ENCODE measurements at places on chromosomes 1 and 21. TPM values are rescaled to one million over a fixed set of nuclear protein-coding genes. Genes with fewer than 3 reads are reported as not detected.

DNA sequence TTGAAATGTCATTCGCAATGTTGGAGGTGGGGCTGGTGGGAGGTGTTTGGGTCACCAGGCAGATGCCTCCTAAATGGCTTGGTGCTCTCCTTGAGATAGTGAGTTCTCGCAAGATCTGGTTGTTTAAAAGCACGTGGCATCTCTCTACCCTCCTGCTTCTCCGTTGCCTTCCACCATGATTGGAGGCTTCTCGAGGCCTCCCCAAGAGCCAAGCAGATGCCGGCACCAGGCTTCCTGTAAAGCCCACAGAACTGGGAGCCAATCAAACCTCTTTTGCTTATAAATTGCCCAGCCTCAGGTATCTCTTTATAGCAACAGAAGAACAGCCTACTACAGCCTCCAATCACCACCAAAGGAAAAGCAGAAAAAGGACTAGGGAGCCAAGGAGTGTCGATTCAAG, 80.5 kb downstream of the PDE9A start:
- peaks cover 13% of the 10 kb centered on the region for H3K4me1 ChIP-seq
- no peak for DNase-seq
- no peak overlapping the region for H3K27ac ChIP-seq
- no peak overlapping the region for H3K4me3 ChIP-seq
- no peaks in the 10 kb centered on the region for H3K27me3 ChIP-seq
- H3K36me3 ChIP-seq: no peaks in the 10 kb centered on the region

- H3K27ac ChIP-seq: no peak overlapping the region
- no peaks in the 10 kb centered on the region for H3K4me1 ChIP-seq
Observed at GRCh38 chr1:62585469-62586155, 11.7 kb upstream of the ANGPTL3 start.

- no peak for DNase-seq
- no peak overlapping the region for H3K4me3 ChIP-seq
- no peak overlapping the region for H3K27ac ChIP-seq
Observed at GRCh38 chr1:228000836-228001563, 5.8 kb upstream of the WNT3A start.

- DNase-seq: no peak
- H3K36me3 ChIP-seq: no peaks in the 10 kb centered on the region
- H3K4me3 ChIP-seq: no peak overlapping the region
- peaks cover 26% of the 10 kb centered on the region for H3K4me1 ChIP-seq
Observed at GRCh38 chr21:17802572-17802971, 16.6 kb downstream of the C21orf91 start.

GRCh38 chr1:173601588-173601987, 1.3 kb downstream of the SLC9C2 start:
- no peaks in the 10 kb centered on the region for H3K36me3 ChIP-seq
- no peak for DNase-seq
- no peaks in the 10 kb centered on the region for H3K4me1 ChIP-seq

- DNase-seq: no peak
- H3K27me3 ChIP-seq: no peaks in the 10 kb centered on the region
- peaks cover 23% of the 10 kb centered on the region for H3K4me1 ChIP-seq
- H3K27ac ChIP-seq: no peak overlapping the region
- H3K36me3 ChIP-seq: no peaks in the 10 kb centered on the region
Observed at GRCh38 chr21:45824546-45825215, 156.9 kb upstream of the COL6A1 start.

Gene C1orf94
- total RNA-seq: not detected

Gene COL6A1
- total RNA-seq: 17.1 TPM

Gene NR1I3
- total RNA-seq: not detected
